Stimulated activated CD8-positive, alpha-beta memory T cell treated with anti-CD3 and anti-CD28 coated beads, Interleukin-7, amount 100 ng/mL, for 4 hours (primary cell): ENCODE measurements at places on chromosomes 1 and 21.

GRCh38 chr1:18954270-18955071, 2.0 kb downstream of the IFFO2 start:
- no peak for DNase-seq

DNA sequence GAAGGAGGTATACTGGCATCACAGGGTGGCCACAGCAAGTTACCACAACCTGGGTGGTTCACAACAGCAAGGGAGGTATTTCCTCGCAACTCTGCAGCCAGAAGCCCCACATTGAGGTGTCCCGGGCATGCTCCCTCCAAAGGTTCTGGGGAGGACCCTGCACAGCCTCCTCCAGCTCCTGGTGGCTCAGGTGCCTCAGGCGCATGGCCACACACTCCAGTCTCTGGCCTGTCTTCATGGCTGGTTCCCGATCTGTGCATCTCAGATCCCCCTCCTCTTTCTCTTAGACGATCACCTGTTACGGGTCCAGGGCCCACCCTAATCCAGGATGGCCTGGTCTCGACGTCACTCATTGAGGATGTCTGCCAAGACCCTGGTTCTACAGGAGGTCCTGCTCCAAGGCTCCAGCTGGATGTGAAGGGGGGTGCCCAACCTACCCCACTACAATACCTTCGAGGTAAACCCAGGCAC, 6.7 kb upstream of the ARF1 start:
- no peak for DNase-seq

DNA sequence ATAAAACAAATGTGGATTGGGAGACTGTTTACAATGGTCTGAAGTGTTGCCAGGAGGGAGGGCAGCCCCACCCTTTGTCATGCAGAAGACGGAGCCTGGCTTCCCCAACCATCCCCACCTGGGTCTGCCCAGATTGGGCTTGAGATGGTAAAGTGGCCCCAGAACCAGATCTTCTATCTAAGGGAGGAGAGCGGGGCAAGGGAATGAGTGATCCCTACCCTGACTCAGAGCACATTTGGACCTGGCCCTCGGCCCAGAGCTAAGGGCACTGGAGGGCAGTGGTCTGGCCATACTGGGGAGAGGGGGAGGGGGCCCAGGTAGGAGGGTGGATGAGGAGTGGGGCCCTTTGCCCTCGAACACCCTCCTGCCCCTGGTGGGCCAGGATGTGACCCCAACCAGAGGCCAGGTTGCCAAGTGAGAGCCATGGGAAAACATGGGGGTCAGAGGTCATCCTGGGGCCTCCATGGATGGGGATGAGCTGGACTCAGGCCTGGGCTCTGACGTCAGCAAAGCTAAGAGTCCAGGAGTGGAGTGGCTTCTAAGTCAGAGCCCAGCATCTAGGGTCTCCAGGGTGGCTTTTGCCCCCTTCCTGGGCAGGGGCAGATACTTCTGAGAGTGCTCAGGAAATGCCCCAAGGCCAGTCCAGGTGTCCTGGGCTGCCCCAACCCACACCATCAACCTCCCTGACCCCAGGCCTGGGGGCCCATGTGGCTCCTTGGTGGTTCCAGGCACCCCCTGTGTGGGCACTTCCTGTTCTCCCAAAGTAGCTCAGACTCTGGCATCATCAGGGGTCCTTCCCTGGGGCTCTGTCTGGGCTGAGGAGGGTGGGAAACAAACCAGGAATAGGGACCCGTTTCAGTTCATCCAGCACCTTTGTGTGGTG, 1.6 kb upstream of the LEFTY1 start:
- DNase-seq, result no peak

DNA sequence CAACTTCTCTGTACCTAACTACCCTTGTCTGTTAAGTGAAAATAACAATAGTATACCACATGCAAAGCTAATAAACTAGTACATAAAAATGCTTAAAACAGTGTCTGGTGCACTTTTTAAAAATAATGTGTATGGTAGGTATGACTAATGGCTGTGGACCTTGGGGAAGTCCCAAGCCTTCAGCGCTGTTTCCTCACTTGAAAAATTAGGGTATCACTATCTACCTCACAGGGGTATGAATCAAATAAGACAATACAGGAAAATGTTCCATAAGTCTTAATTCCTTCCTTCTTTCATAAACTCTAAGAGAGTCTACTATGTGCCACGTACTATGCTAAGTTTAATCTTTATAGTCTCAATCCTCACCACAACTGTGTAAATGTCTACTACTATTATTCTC, 32.0 kb downstream of the EGLN1 start:
- DNase-seq, result no peak

DNA sequence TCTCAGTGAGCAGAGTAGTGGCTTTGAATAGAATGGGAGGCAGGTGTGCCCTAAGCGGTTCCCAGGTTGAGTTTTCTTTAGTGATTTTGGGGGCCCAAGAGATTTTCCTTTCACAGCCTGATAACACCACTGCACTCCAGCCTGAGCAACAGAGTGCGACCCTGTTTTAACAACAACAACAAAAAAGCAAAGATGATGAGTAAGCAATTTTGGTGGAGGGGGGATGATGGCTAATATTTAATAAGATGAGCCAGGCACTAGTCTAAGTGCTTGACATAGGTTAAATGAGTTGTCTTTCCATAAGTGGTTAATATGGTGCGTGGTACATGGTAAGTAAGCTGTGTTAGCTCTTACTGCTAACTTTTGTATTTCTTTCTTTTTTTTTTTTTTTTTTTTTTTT, 2.0 kb downstream of the RNPEP start:
- no peak for DNase-seq
